ENCODE measurements at places on chromosomes 7 and 10. TPM values are rescaled to one million over a fixed set of nuclear protein-coding genes. Genes with fewer than 3 reads are reported as not detected.

DNA sequence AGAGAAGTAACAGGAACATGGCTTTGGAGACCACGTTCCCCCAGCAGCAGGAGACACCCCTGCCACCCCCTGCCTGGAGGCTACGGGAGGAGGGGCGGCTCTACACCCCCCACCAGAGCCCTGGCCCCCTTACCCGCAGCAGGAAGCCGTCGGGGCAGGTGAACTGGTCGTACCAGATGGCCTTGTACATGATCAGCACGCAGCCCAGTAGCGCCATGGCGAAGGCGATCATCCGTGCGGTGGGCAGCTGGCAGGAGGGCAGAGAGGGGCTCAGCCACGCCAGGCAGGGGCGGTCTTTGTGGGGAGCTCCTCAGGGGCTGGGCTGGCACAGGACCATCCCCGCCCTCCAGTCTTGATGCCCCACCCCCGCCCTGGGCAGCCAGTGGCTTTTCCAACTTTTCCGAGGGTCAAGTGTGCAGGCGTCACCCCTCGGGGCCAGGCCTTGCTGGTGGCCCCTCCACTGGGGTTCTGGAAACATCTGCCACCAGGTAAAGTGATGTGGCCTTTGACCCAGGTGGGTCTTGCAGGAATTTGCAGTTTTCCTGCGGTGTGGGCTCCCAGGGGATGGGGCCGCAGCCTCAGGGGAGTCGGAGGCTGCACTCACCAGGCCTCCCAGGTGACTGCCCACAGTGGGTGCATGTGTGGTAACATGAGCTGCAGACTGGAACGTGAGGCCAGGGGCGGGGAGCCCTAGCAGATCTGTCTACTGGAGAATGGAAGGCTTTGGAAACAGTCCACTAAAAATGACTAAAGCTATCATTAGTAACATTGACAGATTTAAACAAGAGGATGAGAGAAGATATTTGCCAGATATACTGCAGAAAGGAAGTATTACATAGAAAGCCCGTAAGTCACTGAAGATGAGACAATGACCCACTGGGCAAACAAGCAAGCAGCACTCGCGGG, 9.7 kb downstream of the CALY start:
- DNase-seq: no peak
- no peaks in the 10 kb centered on the region for H3K36me3 ChIP-seq
- no peaks in the 10 kb centered on the region for H3K4me1 ChIP-seq
- no peaks in the 10 kb centered on the region for H3K27me3 ChIP-seq

- no peaks in the 10 kb centered on the region for H3K27me3 ChIP-seq
- no peak overlapping the region for H3K4me3 ChIP-seq
- no peaks in the 10 kb centered on the region for H3K36me3 ChIP-seq
Measured at GRCh38 chr10:66832781-66833422, 92.9 kb upstream of the LRRTM3 start.

GRCh38 chr10:87646935-87647334, 12.7 kb upstream of the PAPSS2 start:
- H3K36me3 ChIP-seq: no peaks in the 10 kb centered on the region
- no peak overlapping the region for H3K27ac ChIP-seq
- H3K4me1 ChIP-seq: no peaks in the 10 kb centered on the region
- H3K27me3 ChIP-seq: no peaks in the 10 kb centered on the region

- no peaks in the 10 kb centered on the region for H3K27me3 ChIP-seq
- peaks cover 2% of the 10 kb centered on the region for H3K36me3 ChIP-seq
Measured at GRCh38 chr7:77913977-77914607, 115.5 kb downstream of the PHTF2 start.

GRCh38 chr7:127066974-127067373, 185.8 kb downstream of the GRM8 start:
- H3K27ac ChIP-seq: no peak overlapping the region
- H3K36me3 ChIP-seq: no peaks in the 10 kb centered on the region
- no peak for DNase-seq
- no peaks in the 10 kb centered on the region for H3K27me3 ChIP-seq
- H3K4me3 ChIP-seq: no peak overlapping the region

GRCh38 chr10:103692436-103692951, 162.9 kb downstream of the SH3PXD2A start:
- DNase-seq: no peak
- H3K4me1 ChIP-seq: no peaks in the 10 kb centered on the region
- H3K4me3 ChIP-seq: no peak overlapping the region
- H3K27ac ChIP-seq: no peak overlapping the region
- H3K36me3 ChIP-seq: no peaks in the 10 kb centered on the region

FXYD4 gene
- polyA plus RNA-seq: not detected

SPDYE9 gene
- not detected for polyA plus RNA-seq

FFAR4 gene
- polyA plus RNA-seq: 0.63 TPM

TAS2R3 gene
- 0.15 TPM for polyA plus RNA-seq

All from aorta (tissue), 5 donors.